ENCODE measurements at places on chromosomes 4 and X.

GRCh38 chrX:21770631-21771321, 12.9 kb upstream of the SMPX start:
- no peak for DNase-seq

DNA sequence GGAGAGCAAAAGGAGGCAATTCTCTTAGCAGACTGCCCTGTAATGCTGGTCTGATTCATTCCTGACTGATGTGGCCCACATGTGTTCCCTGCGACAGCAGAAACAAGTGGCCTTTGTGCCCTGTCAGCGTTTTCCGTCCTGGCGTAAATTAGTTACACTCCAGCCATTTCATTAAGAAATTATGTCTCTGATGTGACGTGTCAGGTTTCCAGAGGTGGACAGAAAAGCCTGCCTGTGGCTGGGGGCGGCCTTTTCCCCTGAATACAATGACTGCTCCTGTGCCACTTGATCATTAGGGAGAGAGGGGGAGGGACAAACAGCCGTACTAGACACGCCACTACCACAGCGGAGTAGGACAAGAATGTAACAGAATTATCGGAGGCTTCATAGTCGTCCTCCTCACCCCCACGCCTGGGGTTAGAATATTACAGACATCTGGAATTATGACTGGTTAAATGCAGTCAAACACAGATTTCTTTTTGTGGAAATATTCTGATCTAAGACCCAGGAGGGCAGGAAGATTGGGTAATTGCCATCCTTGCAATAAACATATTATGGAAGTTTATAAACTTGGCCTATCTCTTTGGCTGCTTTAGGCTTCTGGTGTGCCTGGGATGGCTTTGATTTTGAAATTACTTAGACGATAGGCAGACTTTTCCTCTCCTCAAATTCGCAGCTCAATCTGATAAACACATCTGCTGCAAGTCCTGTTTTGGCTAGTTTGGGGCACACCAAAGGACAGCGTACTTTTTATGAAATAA, 146.2 kb upstream of the BCOR start:
- no peak for DNase-seq

DNA sequence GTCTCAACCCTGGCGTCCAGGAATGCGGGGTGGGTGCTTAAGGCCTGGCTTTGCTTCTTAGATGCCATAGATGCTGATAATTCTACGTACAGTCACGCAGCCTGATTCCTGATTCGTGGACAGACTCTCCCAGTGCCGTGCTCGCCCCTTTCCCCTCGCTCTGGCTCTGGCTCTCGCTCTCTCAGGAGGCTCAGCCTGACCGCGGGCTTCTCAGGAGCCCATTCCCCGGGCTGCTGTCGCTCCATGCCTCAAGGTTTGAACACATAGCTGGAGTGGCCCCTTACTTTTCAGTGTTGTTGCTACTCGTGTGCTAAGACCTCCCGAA, 59.2 kb upstream of the ZC4H2 start:
- no peak for DNase-seq

GRCh38 chrX:145715641-145716138, 101.9 kb upstream of the SLITRK2 start:
- DNase-seq, result no peak

GRCh38 chrX:141175786-141176185, 1.1 kb downstream of the LDOC1 start:
- DNase-seq, result no peak

GRCh38 chr4:154597798-154598774, 7.5 kb upstream of the FGA start:
- no peak for DNase-seq

DNA sequence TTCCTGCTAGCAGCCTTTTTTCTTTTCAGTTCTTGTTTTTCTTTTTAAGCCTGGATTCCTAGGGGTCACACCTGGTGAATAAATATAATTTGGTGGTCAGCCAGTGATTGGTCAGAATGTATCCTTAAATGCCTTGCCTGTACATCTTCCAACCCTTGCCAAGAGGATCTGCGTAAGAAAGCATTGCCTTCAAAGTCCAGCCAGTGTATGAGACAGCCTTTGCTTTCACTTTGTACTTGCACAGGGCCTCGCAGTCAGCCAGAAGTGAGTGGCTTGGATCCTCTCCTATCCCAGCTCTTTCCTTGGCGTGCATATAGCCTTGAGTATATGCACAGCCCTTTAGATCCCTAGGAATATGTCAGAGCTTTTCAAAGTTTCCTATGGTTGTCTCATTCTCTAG, 22.2 kb downstream of the KANTR start:
- DNase-seq, result no peak

DNA sequence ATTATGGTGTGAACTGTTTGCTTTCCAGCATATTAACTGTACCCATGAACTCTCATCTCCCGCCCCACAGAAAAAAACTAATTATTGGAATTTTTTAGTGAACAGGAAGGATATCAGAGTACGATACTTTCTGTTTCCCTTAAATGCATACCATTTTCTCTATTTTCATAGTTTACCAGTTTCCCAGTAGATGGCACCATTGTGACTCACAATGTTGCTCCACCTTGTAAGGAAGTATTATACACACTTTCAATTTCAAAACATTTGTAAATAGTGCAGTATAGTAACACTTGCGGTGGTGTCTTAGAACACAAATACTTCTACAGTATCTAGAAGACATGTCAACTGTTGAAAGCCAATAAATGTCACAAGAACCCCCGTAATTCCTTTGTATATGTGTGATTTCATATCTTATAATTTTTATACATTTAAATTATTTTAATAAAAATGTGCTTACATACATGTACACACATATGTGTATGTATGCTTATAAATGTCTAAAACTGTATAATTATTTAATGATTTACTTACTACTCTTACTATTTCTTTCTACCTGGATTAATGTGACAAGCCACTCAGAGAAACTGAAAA, 167.3 kb downstream of the SLIT2 start:
- DNase-seq, result no peak

GRCh38 chrX:131985526-131986049, 37.5 kb upstream of the STK26 start:
- DNase-seq, result no peak

- no peak for DNase-seq
Measured at GRCh38 chr4:107993969-107994368, 4.3 kb downstream of the HADH start.

All from osteocyte (in vitro differentiated cells).